ENCODE measurements at places on chromosomes 5 and 9.

GRCh38 chr9:70817311-70817710, 304.1 kb downstream of the TRPM3 start:
- no peak for DNase-seq

GRCh38 chr5:50827516-50828247, 161.2 kb downstream of the PARP8 start:
- DNase-seq: no peak

GRCh38 chr5:154713615-154714125, 41.5 kb upstream of the LARP1 start:
- DNase-seq: no peak

GRCh38 chr5:11104210-11104609, 343.2 kb upstream of the DAP start:
- no peak for DNase-seq

DNA sequence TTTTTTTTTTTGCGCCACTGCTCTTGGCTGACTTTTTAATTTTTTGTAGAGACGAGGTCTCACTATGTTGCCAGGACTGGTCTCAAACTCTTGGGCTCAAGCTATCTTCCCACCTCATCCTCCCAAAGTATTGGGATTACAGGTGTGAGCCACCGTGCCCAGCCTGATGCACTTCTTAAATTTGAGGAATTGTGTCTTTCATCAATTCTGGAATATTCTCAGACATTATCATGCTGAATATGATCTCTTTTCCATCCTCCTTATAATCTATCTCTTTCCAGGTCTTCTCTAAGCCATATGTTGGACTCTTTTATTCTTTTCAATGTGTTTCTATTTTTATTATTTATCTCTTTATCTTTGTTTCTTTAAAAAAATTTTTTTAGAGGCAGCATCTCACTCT, 196.2 kb upstream of the IER5L start:
- DNase-seq: no peak

GRCh38 chr5:147290261-147290660, 55.4 kb downstream of the STK32A start:
- no peak for DNase-seq

- no peak for DNase-seq
Observed at GRCh38 chr9:134551176-134551575, 90.4 kb upstream of the COL5A1 start.

DNA sequence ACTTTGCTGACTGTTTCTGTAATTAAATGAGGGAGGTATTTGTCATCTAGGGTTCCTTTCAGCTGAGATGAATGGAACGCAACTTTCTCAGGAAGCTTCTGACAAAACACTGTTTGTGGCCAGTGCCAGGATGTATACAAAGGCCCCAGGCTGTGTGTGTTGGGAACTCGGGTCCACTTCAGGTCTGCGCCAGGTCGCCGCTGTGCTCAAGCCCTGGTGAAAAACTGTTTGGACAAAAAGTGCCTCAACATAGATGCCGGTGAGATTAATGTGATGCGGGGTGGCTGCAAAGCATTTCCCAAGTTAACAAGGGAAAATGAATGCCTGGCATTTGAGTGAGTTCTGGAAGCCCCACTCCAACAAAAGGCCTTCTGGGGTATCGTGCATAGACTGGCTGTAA, 156.4 kb downstream of the GABBR2 start:
- no peak for DNase-seq

- no peak for DNase-seq
Observed at GRCh38 chr5:170614065-170614490, 110.3 kb downstream of the KCNIP1 start.

- DNase-seq: no peak
Observed at GRCh38 chr9:137224830-137225694, at the start of gene CYSRT1. Gene CYSRT1, plus strand, starts transcription at chr9:137225174. Its CDS starts 448 bp downstream, at chr9:137225622.

GRCh38 chr9:99637641-99638040, 184.0 kb upstream of the NR4A3 start:
- DNase-seq: no peak

DNA sequence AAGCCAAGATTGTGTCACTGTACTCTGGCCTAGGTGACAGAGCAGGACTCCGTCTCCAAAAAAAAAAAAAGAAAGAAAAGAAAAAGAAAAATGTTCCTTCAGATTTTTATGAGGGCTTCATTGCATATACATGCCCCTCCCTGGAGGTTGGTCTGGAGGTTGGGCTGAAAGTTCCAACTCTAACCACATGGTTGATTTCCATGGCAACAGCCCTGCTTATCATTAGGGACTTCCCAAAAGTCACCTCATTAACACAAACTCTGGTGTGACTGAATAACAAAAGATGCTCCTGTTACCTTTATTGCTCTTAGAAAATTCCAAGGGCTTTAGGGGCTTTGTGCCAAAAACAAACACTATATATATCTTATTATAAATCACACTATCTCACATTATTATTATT, 113.8 kb downstream of the TMC1 start:
- DNase-seq: no peak

GRCh38 chr5:23139338-23140171, 286.4 kb upstream of the CDH12 start:
- no peak for DNase-seq

DNA sequence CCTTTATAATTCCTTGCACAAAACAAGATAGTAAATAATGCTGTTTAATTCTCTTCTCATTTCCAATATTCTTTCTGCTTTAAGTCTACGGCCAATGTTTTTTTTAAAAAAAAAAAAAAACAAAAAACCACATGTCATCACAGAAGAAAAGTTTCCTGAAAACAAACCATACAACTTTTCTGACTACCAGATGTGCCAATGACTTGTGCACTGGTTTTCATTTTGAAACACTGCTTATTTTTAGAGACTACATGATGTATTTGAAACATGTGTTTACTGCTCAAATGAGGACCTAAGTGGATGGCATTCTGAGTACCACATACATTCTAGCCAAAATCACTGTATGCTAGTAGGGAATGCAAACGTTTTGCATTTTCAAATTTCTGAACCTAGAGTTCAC, 167.9 kb downstream of the GLIS3 start:
- DNase-seq: no peak

- no peak for DNase-seq
Observed at GRCh38 chr9:36158122-36158521, 11.1 kb upstream of the CCIN start.

DNA sequence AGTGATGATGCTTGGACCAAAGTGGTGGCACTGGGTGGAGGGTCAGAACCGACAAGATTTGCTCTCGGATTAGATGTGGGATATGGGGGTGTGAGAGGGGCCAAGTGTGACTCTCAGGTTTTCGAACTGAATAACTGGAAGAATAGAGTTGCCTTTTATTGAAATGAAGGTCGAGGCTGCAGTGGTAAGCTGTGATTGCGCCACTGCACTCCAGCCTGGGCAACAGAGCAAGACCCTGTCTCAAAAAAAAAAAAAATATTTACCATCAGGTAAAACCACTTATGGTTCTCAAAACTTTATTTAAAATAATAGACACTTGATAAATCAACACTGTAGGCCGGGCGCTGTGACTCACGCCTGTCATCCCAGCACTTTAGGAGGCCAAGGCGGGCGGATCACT, 27.2 kb downstream of the EXOSC2 start:
- DNase-seq: no peak

GRCh38 chr9:104209387-104209786, 115.3 kb downstream of the SMC2 start:
- no peak for DNase-seq

- no peak for DNase-seq
Observed at GRCh38 chr9:134571946-134572917, 69.4 kb upstream of the COL5A1 start.

DNA sequence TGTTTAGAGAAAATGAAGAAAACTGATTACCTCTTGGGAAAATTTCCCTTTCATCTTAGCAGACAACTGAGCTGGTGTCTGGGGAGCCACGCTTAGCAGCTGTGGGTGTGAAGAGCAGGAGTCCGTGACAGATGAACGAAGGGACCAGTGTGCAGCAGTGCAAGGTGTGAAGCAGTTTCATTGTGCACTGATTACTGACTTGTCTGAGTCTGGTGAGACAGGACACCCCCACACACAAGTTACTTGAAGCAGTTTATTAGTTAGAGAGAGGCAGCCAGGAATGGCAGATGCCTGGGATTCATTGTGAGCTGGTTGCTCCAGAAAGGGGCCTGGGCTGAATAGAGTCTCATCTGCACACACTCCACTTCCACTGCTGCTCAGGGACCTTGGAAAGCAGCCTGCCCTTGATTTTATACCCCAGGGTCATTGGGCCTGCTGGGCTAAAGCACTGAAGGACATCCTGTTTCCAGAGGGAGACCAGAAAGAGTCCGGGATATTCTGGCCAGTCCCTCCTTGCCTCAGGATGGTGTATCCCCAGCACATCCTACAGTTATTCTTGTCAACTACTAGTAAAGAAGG, 47.4 kb downstream of the FBXL7 start:
- no peak for DNase-seq

DNA sequence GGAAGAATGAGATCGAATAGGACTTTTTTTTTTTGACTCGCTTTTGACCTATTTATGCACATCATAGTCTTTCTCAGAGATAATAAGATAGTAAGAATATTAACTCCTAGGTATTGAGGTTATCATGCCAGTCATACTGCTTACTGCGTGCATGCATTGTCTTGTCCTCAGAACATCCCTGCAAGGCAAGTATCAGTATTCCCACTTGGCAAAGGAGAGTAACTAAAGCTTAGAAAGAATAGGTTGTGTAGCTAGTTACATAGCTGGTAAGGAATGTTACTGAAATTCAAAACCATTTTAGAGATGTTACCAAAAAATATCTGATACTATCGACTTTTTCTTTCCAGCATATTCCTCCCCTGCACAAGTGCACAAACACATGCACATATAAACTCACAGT, 296.1 kb upstream of the CLINT1 start:
- DNase-seq: no peak

DNA sequence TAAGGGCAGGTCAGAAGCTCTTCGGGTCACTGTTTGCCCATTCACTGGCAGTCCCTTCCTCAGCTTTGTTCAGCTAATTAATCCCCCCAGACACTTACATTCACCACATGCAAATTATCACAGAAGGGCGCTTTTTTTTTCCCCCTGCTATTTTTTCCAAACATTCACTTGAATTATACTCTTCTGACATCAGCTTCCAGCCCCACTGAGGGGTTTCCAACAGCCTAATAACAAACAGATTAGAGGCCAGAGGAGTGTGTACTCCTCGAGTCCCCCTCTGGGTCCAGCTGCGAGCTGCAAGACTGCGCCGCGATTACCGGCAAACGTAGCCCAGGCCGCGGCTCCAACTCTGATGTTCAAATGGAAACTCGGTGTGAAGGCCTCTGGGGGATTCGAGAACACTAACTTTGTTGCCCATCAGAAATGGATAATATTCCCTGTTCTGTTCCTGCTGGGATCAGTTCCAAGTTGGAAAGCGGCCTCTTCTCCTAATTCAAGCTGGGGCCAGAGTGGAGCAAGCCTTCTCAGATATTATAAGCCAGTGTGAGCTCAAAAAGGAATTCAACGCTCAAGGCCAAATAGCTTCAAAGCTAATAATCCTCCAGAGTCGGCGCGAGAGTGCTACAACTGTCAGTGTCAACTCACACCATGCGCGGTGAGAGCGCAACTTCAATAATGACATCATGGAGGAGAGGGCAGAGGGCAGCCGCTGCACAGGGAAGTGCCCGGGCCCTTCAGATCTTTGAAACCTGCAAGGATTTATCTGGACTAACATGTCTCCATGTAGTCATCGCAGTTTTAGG, 560.8 kb downstream of the BNC2 start:
- DNase-seq: no peak

GRCh38 chr9:134962973-134963364, 45.3 kb upstream of the FCN1 start:
- DNase-seq: no peak

DNA sequence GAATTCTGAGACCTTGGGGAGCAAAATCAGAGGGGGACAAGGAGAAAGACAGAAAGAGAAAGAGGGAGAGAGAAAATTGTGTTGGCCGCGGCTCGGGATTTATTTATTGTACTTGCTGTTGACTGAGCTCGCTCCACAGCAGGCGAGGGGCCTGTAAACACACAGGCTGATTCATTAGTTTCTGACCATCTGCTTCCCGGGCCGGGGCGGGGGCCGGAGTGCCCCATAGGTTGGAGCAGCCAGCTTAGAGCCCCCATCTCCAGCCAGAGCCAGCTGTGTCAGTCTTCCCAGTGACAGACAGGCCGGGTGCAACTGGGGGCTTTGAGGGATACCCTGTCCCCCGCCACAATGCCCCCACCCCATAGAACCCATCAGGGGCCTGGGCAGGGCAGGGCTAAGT, 30.9 kb downstream of the NTNG2 start:
- DNase-seq: no peak

DNA sequence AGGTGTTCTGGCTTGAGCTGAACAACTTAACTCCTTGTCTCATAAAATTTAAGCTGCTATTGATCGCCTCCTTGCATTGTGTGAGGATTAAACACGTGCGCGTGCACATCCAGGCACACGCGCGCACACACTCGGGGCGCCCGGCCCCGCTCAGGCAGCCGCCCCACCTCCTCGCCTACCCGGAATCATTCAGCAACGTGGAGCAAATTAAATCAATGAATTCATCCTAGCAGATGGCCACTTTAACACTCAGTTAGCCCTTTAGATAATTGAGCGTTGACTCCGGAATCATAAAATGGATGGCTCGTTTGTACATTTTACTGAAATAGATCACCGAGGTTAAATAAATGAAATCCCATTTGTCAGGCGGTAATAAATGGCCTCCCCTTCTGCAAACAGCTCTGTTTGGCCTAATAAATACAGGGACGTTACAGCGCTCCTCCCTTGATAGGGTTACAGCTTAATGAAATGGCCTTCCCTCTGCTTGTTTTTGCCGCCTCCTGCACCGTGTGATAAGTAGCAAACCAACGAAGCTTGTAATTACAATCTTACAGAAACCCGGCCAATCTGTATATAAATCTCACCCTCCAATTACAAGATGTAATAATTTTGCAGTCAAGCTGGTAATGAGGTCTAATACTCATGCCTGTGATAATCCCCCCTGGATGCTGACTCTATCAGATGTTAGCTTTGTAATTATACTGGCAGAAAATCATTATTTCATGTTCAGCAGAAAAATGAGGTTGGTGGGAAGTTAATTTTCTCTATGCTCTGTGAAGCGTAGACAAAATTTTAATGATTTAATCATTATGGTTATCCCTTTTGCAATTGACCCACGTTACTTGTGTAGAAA, 229.7 kb upstream of the IRX4 start:
- no peak for DNase-seq

GRCh38 chr5:67021962-67022361, 174.6 kb downstream of the CD180 start:
- no peak for DNase-seq

DNA sequence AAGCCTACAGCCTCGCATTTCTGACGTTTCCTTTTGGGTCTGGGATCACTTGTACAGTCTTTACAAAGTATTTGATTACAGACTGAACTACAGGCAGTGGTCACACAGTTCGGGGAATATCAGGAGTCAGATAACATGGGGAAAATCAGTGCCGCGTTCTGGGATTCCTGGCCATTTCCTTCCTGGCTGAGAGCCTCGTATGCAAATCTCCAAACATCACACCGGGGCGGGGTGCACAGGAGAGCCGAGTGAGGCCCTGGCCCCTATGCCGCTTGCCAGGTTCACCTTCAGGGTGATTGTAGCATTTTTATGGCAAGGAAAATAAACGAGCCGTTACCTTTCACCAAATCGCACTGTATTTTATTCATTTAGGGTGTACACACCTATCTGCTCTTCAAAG, 29.6 kb upstream of the SLC9A3 start:
- DNase-seq: no peak

Measured in effector CD8-positive, alpha-beta T cell (primary cell).